ENCODE measurements at places on chromosomes 7 and 10.

GRCh38 chr7:159147687-159148086 lies 3.0 kb upstream of the VIPR2 start:
- no peak for DNase-seq

GRCh38 chr10:37752334-37752875 lies 105.0 kb downstream of the ZNF248 start:
- no peak for DNase-seq

GRCh38 chr10:126197036-126197543 lies 191.2 kb downstream of the ADAM12 start:
- no peak for DNase-seq

DNA sequence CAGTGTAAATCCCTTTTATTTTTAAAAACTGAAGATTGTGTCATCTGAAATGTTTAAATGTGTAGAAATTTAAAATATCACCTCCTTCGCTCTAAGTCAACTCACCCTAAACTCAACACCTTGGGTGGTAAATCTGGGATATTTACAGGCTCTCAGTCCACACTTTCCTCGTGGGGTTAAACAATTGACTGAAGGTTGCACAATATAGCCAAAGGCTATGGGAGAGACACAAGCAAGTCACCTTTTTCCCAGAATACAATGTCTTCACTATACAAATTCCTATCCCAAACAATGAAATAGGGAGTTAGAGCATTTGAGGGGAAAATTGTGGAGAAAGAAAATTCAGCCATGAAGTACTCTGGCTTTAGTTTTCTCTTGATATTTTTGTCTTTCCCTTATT lies 32.7 kb upstream of the MAT1A start:
- DNase-seq = no peak

- DNase-seq = no peak
Measured at GRCh38 chr10:44971935-44972757, 6.5 kb downstream of the DEPP1 start.

- DNase-seq = no peak
Measured at GRCh38 chr10:76252733-76253132, 821.3 kb downstream of the LRMDA start.

DNA sequence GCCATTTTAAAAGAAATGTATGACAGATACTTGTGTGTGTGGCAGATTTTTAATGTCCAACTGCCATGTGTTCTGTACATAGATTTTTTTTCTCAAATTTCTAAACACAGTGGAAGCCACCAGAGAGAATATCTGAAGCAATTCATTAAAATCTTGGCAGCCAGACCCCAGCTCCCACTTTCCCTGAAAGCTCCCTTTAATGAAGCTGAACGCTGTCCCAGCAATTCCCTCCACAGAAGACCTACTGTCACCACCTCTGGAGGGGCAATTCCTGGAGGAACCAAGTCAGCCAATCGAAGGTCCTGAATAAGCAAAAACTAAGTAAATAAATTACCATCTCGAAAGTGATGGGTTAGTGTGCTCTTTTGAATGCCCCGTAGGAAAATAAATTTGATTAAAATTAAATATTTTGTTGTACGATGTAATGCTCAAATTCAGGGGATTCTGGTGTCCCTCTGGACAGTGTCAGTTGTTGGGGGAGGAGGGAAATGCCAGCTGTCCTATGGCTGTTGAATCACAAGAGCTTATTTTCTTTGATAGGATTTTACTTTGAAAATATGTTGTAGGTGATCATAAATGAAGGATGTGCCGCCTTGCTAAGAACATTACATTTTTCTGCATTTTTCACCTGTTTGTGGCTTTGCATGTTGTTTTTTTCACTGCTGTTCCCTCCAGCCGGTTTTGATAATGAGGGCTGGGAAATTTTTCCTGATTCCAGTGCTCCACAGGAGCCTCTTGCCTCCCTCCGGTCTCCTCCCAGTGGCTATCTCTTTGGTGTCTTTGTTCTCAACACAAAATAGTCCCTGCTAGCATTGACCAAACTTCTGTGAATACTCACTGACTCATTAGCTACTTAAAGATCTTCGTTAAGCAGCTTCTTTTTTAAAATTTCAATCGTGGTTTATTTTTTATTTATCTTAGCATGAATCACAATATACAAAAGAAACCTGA lies 9.2 kb upstream of the GSAP start:
- DNase-seq = no peak

GRCh38 chr7:70577078-70577477 lies 554.9 kb upstream of the GALNT17 start:
- DNase-seq = no peak

- DNase-seq = no peak
Measured at GRCh38 chr10:128365156-128365725, 239.0 kb upstream of the MKI67 start.

DNA sequence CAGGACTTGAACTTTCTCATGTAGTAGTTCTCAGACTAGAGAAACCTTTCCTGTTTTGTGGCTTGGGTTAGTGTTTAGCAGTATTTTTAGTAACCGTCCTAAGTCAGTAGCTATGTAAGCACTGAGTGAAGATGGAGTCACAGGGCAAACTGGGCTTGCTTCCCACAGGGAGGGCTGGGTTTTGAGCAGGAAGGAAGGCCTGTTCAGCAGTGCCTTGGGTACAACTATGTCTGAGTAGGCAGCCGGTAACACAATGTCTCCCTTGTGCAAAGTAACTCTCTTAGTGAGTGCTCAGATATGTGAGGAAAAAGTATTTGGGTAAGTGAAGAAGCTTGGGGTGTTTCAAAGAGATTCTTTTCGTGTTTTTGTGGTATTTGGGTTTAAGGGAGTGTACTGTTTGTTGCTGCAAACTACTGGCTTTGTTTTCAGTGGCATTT lies 96.4 kb downstream of the CCSER2 start:
- no peak for DNase-seq

DNA sequence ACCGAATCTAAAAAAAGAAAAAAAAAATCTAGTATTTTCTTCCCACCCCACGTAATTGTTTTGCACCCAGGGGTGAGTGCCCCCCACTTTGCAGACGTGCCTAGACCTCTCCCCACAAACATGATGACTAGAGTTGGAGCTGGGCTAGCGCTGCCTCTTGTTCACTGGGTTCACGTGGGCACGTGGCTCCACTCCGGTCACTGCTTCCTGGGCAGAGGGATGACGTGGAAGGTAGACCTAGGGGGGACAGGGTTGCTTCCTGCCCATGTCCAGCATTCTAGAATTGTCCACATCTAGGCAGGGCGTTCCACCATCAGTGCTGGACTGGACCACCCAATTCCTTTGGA lies 861 bp upstream of the LIMK1 start:
- no peak for DNase-seq

GRCh38 chr7:140042386-140042670 lies 20.4 kb downstream of the PARP12 start:
- no peak for DNase-seq

DNA sequence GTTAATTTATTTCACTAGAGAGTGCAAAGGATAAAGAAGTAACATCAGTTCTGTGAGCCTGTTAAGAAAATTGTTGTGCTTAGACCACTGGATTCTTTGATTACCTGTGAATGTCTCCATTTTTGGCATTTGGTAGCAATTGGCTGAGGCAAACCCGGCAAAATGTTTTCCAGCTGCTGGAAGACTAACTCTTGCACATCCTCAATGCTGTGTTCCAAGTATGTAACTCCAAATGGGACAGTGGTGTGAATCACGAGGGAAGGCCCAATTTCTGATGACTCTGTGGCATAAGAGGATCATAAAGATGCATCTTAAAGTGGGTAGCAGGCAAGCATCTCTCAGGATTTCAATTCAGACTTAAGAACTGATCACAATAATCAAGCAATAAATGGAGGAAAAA lies 268.8 kb downstream of the RNLS start:
- no peak for DNase-seq

GRCh38 chr10:73493781-73494180 lies 2.0 kb downstream of the PPP3CB start:
- DNase-seq = no peak

DNA sequence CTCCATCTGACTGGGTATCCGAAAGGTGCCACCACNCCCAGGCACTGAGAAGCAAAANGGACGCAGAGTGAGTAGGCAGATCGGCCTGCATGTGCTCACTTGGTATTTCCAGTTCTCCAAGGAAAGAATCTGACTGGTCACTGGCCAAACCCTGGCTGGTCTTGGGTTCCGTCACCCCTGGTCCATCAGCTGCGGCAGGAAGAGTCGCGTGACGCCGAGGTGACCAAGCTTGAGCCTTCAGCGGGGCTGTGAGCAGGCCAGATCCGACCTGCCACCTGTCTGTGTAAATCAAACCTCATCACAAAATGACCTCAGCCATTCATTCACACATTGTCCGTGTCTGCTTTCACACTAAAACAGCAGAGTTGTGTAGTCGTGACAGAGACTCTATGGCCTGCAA lies 28.8 kb upstream of the CHST15 start:
- no peak for DNase-seq

GRCh38 chr7:133020496-133020895 lies 61.4 kb downstream of the CHCHD3 start:
- no peak for DNase-seq

GRCh38 chr7:93851536-93851935 lies 39.0 kb downstream of the TFPI2 start:
- DNase-seq = no peak

- DNase-seq = no peak
Measured at GRCh38 chr7:139034855-139035585, 822 bp downstream of the ZC3HAV1L start.

- no peak for DNase-seq
Measured at GRCh38 chr10:6579183-6579903, 733 bp downstream of the PRKCQ start.

DNA sequence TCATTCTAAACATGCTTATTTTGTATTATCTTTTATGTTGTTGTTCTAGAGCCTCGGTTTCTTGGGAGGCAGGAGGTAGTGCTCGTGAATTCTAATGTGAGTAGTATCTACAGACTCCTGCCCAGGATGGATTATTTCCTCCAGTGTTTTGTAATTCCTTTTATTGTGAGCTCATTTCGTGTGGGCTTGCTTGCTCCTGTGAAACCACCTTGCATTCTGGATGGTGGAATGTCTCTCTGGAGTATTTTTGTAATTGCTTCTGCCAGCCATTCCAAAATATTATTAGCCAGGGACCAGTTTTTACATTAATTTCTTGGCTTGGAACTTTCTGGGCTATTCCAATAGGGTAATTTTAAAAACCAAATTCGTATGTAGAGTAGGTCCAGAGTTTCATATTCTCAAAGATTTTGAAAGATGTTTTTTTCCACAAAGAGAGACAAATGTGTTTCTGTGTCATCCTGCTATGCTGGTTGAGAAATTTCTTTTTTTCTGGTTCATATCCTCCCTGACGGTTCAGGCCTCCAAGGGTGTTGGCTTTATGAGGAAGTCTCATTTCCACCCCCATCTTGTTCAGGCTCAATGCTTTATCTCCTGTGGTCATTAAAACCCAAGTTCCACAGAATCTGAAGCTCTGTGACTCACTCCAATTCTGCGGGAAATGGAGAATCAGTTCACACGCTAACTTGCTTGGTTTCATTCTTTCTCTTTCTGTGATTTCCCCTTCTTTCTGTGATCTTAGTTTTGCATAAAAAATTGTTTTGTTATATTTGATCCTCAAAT lies 41.7 kb upstream of the CALD1 start:
- DNase-seq = no peak

GRCh38 chr7:100380196-100380595 lies 6.9 kb downstream of the PILRA start:
- DNase-seq = no peak

GRCh38 chr7:119900996-119901672 lies 371.8 kb upstream of the KCND2 start:
- no peak for DNase-seq

DNA sequence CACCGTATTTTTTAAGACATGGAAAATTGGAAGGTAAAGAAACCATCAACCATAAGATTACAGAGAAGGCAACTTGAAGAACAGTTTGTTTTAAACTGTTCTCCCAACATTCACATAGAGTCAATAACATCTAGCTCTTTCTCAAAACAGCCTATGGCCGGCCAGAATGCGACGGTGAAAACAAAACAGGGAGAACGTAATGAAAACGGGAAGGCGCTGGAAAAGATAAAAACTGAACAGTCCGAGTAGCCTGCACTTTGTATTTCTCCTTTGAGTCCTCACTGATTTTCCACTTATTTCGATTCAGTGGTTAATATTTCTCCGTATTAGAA lies 637 bp downstream of the MICU1 start:
- DNase-seq = no peak

- no peak for DNase-seq
Measured at GRCh38 chr7:149816267-149816751, 21.9 kb upstream of the ZNF862 start.

- no peak for DNase-seq
Measured at GRCh38 chr7:138662076-138662990, 38.8 kb downstream of the SVOPL start.

DNA sequence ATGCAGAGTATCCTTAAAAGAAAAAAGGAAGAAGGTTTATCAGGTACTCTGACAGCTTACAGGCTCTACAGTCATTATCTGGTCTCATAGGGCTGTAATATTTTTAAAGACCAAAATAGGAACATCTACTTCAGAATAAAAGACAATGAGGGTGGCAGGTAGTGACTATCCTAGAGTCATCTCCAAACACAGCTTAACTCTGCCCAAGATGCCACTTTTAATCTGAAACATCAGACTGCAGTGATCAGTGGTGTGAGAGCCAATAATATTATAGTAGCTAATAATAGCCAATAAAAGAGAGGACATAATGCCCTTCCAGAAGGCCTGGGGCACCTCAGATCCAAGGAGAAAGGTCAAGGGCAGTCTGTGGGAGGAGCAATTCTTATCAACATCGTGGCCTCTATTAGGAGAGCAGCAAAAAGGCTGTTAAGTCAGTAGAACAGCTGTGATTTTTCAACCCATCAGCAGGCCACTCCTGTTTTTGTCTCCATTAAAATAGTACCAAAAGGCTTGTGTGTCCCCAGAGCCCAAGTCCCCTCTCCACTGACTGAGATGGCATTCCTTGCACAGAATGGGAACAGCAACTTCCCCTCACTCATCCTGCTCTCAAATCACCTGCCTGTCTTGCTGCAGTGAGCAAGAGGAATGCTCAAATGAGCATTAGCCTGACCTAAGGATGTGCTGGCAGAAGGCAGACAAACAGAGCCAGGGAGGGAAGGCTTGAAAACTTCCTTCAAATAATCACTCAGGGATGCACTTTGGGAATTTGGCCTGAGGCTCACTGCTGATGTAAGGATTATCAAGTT lies 20.7 kb upstream of the SPOCK2 start:
- DNase-seq = no peak

DNA sequence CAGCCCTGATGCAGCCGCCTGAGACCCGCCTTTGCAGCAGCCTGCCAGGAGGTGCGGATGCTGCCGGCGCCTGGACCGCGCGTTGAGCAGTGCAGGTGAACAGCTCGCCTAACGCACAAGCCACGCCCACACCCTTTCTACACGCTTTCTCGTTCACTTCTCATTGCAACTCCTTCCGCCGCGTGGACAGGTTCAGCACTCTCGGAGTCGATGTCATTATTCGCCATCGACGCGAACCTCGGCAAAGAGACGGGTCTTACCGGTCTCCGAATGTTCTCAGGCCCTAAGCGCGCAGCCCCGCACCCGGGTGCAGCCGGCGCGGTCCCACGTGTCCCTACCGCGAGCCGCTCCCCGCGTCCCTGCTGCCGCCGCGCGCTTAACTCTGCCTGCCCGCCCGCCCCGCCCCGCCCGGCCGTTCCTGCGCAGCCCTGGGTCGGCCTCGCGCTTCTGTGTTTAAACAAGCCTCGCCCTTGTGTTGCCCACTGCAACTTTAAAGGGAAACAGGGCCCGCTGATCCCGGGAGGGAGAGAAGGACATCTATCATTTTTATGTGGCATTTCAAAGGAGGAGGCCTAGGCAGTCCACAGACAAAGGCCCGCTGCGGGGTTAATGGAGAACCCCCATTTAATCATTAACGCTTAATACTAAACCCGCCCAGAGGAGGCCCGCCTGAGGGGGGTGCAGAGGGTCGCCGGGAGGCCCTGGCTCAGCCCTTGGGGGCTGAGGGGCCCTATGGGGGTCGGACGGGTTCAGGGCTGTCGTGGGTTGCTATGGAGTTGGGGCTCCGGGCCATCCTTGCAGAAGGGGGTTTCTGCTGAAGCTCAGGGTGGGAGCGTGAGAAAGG lies 128.5 kb downstream of the WDR11 start:
- DNase-seq = no peak

Data from stimulated activated CD8-positive, alpha-beta memory T cell treated with anti-CD3 and anti-CD28 coated beads, Interleukin-7, amount 100 ng/mL, for 1 hour (primary cell).